ENCODE measurements at places on chromosomes 3 and 15. TPM values are rescaled to one million over a fixed set of nuclear protein-coding genes. Genes with fewer than 3 reads are reported as not detected.
A peak's percentile ranks its signal among the peaks of the same experiment; 100 is the strongest.

- no peaks in the 10 kb centered on the region for H3K36me3 ChIP-seq
- H3K4me3 ChIP-seq = no peak overlapping the region
- peaks cover 37% of the 10 kb centered on the region for H3K4me1 ChIP-seq
- peak overlapping the region; percentile 59 for H3K27ac ChIP-seq
Measured at GRCh38 chr3:69320871-69321271, 65.0 kb downstream of the FRMD4B start.

- peak; percentile 84 for DNase-seq
- H3K4me1 ChIP-seq = peaks cover 43% of the 10 kb centered on the region
- no peaks in the 10 kb centered on the region for H3K27me3 ChIP-seq
- H3K36me3 ChIP-seq = no peaks in the 10 kb centered on the region
- peak overlapping the region; percentile 86 for H3K27ac ChIP-seq
- H3K4me3 ChIP-seq = no peak overlapping the region
Measured at GRCh38 chr15:75140080-75140879, 61.4 kb upstream of the C15orf39 start.

DNA sequence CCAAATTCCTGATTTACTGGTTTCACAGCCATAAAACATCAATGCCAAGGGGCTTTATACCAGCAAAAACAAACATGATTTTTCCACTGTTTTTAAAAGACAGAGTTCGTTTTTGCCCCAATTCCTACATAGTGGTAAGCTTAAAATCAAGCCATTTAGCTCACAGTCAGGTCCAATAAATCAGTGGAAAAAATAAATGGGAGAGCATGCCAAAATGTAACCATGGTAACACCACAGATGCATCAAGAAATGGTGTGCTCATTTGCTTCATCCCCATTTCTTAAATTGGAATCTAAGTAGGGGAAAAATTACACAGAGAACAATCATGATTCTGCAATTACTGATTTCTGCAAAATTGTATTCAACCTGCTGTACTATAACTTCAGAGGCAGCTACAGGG lies 418.8 kb downstream of the MAGI1 start:
- DNase-seq = no peak
- no peaks in the 10 kb centered on the region for H3K27me3 ChIP-seq
- H3K27ac ChIP-seq = no peak overlapping the region
- peaks cover 14% of the 10 kb centered on the region for H3K4me1 ChIP-seq
- no peak overlapping the region for H3K4me3 ChIP-seq

UROC1 gene
- total RNA-seq = not detected

GRCh38 chr15:99999282-100000070 lies 266.2 kb upstream of the LYSMD4 start:
- DNase-seq = no peak
- peaks cover 3% of the 10 kb centered on the region for H3K4me1 ChIP-seq
- no peak overlapping the region for H3K27ac ChIP-seq

REC114 gene
- total RNA-seq = not detected

GRCh38 chr3:186640473-186640818 lies 247 bp downstream of the FETUB start:
- no peaks in the 10 kb centered on the region for H3K27me3 ChIP-seq
- no peaks in the 10 kb centered on the region for H3K4me1 ChIP-seq
- DNase-seq = no peak
- no peaks in the 10 kb centered on the region for H3K36me3 ChIP-seq

PML gene
- total RNA-seq = 19.5 TPM

- H3K36me3 ChIP-seq = no peaks in the 10 kb centered on the region
- no peak for DNase-seq
- H3K27ac ChIP-seq = no peak overlapping the region
- no peak overlapping the region for H3K4me3 ChIP-seq
Measured at GRCh38 chr15:95715116-95715903, 615.2 kb upstream of the NR2F2 start.
